ENCODE measurements at places on chromosomes 11 and 22.

GRCh38 chr11:22787055-22787454 is 42.5 kb downstream of the SVIP start:
- DNase-seq, result no peak

- DNase-seq, result no peak
Observed at GRCh38 chr11:11046781-11047180, 188.9 kb upstream of the ZBED5 start.

DNA sequence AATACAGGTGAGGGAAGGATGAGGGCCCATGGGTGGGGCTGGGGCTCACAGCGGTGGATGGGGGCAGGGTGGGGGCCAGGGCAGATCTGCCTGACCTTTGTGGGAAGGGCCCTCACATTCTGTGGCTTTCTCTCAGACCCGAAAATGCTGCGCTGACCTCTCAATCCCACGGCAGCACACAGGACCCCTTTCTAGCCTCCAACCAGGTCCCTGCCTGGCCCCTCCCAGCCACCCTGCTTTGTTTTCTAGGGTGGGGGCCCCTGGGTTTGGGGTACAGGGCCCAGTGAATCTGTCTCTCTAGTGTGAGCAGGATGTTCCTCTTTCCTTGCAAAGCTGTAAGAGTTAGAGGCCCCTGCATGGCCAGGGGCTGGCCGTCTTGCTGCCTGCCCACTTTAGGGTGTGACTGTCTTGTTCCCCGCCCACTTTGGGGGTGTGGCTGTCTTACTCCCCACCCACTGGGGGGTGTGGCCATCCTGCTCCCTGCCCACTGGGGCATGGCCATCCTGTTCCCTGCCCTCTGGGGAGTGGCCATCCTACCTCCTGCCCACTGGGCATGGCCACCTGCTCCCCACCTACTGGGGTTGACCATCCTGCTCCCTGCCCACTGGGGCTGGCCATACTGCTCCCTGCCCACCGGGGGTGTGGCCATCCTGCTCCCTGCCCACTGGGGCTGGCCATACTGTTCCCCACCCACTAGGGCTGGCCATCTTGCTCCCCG is 11.5 kb downstream of the PARVG start:
- peak; percentile 14 for DNase-seq

DNA sequence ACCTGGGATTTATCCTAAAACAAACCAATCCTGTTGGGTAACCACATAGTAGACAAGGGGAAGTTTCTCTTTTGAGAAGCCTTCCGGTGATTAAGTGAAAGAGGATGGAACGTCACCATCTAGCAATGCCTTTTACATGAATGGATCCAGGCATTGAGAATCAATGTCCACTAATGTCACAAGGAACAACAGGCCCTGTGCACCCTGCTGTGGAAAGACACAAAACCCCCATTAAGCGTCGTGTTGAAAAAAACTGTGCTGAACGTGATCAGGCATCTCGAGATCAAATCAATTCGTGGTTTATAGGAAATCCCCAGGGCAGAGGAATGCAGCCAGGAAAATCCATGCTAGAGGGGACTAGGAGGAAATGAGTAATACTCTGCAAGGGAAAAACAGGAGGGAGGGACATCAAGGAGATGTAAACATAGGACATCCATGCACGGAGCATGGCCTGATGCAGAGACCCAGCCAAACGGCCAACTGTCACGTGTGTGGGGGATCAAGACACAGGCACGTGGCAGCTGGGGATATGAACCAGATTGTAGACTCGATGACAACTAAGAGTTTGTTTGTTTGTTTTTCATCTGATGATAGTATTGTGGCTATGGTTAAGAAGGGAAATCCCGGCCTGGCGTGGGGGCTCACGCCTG is 38.6 kb upstream of the CARS1 start:
- DNase-seq, result no peak

DNA sequence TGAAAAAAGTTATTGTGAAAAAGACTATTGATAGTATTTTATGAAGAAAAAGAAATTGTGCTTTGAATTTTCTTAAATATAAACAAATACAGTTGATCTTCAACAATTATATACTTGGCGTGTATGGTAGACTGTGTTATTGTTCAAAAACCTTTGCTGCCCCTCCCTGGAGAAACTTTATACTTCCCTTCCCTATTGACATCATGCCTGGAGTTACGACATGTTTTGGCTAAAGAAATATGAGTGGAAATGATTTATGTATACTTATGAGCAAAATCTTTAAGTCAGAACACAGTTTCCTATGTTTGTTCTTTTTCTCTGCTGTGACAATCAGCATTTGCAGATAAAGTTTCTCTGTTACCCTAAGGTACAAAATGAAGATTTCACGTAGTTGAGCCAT is 243.8 kb downstream of the TMEM135 start:
- DNase-seq, result no peak

GRCh38 chr11:118209033-118209432 is 15.8 kb downstream of the JAML start:
- no peak for DNase-seq

DNA sequence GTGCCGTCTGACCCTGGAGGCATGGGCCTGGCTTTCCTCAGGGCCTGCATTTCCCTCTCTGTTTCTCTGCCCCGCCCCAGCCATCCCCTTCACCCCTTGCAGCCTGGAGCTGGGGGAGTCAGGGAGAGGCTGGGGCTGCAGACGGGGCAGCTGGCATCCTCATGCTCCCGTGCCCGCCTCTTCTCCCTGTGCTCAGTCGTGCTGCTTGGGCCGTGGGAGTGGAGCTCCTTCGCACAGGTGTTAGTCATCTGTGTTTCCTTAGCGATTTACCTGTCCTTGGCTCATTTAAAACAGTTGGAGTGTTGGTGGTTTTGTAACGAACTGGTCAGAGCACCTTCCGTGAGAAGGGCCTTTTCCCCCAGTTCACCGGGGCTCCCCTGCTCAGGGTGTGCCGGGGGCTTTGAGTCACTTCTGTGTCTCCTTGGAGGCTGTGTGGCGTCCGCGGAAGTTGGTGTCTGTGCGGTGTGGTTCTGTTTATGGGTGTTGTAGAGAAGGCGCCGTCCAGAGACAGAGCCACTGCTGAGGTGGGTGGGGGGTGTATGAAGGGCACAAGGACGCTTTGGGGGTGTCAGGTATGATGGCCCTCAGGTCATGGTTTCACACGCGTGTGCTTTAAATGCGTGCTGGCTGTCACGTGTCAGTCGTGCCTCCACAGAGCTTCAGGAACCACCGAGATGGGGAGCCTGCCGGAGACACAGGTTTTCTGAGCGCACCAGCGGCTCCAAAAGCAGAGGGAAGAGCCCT is 19.5 kb downstream of the BRSK2 start:
- DNase-seq, result no peak

- DNase-seq, result no peak
Observed at GRCh38 chr11:132982772-132983640, 549.3 kb downstream of the OPCML start.

DNA sequence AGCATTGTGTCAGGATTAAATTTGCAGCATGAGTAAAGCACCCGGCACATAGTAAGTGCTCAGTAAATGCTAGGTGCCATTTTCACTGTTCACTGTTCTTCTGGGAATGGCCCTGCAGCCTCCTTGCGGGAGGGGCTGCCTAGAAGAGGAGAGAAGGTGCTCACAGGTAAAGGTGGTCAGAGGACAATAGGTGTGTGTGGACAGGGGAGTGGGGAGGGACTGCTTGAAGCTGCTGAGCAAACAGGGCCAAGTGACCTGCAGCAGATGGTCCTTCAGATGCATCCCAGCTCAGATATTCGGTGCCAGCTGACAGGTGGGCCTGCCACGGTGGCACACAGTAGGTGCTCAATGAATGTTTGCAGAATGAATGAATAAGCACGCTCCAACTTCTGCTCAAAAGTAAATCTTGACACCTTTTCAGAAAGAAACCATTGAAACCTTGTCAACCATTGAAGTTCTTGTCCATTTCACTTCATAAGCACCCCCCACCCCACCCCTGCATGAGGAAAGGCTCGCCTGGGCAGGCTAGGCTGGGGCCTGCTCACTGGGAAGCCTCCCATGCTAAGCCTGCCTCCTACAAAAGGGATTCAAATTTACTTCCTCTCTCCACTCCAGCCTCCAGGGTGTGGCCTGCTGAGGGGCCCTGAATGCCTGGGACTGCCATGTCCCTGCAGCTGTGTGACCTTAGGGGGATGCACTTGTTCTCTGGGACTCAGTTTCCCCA is 1.6 kb downstream of the KIAA0930 start:
- no peak for DNase-seq

DNA sequence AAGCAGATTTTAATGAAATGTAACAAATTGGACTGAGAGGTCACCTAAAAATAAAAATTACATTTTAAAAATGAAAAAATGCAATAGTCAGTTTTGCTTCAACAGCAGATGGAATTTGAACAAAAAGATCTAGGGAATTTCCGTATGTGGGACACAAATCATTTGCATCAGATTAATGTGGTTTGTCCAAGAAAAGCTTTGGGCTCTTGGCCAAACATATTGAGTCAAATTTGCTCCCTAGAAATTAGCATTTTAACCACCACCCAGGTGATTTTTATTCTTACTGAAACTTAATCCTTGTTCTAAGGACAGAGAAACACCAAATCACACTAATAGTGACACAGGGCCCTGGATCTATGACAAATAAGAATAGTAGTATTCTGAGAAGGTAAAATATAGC is 1477.8 kb downstream of the FAM181B start:
- DNase-seq, result no peak

DNA sequence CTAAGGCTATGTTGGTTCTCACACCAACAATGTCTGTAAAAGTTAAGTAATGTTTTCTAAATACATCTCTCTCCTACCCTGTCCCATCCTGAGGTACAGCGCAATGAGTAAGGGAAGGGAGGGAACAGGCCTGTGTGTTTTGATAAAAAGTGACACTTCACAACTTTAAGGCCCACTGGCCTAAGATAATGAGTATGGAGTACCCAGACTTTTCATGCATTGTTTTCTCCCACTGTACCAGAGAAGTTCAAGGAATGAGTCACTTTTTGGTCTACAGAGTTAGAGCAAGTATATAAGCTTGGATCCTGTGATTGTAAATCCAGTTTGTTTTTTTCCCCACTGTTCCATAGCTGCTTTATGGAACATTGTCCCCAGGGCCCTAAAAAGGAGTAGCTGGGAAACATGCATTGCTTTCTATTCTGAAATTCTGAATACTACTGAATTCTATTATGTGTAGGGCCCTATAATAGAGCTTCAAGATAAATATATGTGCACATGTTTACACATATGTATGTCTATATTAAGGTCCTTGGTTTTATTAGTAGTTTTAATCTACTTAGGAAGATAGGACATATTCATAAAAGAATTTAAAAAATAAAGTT is 29.8 kb downstream of the KCNE3 start:
- DNase-seq, result no peak

DNA sequence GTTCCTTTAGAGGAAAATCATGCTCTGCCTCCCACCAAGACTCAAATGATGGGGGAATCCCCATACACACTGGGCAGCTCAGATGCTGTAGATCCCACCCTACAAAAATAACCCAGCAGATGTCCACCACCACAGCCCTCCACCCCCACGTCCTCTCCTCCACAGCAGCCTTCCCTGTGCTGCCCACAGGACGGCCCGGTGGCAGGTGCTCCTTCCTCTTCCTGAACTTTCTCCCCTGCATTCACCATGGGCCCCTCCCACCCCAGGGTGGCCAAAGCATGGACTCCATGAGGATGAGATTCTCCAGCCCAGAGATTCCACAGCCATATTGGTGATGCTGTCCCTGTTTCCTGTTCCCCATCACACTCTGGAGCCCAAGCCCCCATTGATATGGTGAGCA is 368.3 kb downstream of the CADM1 start:
- no peak for DNase-seq

DNA sequence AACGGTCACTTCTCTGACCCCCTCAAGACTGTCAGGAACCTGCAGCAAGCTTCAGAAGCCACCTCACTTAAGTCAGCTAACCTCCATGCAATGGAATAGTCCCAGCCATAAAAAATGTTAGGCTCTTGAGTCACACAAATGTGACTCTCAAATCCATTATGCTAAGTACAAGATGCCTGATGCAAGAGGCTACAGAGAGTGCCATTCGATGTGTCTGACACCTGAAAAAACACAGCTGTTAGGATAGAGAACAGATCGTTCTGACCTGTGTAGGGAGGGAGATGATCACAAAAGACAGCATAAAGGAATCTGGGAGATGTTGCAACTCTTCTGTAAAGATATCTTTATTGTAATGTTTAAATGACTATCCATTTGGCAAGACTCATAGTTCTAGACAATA is 712.4 kb downstream of the TBC1D22A start:
- DNase-seq, result no peak

- no peak for DNase-seq
Observed at GRCh38 chr11:117075186-117075585, 23.0 kb downstream of the SIK3 start.

GRCh38 chr22:32909581-32910428 is 108.3 kb downstream of the TIMP3 start:
- no peak for DNase-seq

DNA sequence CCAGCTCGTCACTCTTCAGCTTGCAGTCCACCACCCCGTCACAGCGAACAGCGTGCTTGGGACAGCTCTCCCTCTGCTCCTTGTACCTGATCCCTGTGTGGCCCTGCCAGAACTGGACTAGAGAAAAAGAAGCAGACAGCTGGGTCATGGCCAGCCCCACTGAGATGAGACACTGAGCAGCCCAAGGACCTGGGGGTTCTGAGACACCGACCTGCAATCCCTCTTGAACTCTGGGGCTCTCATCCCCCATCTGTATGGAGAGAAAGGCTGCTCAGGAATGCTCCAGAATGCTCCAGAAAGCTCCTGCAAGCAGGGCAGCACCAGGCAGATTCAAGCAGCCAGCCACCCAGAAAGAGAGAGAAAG is 14.8 kb downstream of the TMPRSS13 start:
- no peak for DNase-seq

DNA sequence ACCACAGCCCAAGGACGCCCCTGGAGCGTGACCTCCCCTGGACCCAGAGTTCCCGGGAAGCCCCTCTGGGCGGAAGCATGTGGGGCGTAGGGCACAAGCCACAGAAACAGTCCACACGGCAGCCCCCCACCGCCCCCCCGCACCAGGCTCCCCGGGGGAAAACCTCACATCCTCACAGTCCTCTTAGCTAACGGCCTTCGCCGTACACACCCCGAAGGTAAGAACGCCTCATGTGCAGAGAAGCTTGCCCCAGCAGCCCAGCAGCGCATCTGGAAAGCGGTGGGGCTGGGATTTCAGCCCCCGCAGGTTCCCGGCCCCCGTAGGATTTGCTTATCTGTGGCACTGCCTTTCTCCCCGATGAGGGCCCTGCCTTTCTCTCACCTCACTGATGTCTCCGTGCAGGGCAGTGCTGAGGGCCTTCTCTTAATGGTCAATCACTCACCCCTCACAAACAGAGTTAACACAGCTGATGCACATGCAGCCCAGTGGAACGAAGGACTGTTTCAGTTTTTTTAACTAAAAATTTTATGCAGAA is 309.2 kb downstream of the BRD1 start:
- no peak for DNase-seq

- no peak for DNase-seq
Observed at GRCh38 chr11:78149646-78150045, 10.2 kb upstream of the ALG8 start.

GRCh38 chr11:46332568-46333393 is 14.5 kb upstream of the DGKZ start:
- no peak for DNase-seq
